Vagina (tissue), 2 donors: ENCODE measurements at places on chromosomes 5 and 9.

DNA sequence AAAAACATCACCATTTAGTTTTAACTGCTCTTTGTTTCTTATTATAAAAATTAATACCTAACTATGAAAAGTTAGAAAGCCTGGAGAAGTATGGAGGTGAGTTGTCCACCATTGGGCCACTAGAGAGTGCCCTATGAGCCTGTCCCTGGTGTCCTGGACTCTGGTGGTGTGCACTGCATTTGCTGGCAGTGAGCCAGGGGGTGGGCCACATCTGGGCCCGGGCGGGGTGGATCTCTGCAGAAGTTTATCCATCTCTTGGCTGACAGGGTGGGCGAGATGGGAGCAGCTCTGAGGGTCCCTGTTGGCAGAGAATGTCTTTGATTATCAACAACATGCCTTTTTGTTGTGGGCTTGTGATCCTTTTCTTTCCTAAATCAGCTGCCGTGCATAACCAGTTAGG lies 8.2 kb downstream of the TENT4A start:
- DNase-seq, result no peak

GRCh38 chr5:115484368-115484767 lies 60.2 kb downstream of the FEM1C start:
- DNase-seq, result no peak

- DNase-seq, result no peak
Measured at GRCh38 chr5:139388198-139388821, 1.4 kb downstream of the MZB1 start.

DNA sequence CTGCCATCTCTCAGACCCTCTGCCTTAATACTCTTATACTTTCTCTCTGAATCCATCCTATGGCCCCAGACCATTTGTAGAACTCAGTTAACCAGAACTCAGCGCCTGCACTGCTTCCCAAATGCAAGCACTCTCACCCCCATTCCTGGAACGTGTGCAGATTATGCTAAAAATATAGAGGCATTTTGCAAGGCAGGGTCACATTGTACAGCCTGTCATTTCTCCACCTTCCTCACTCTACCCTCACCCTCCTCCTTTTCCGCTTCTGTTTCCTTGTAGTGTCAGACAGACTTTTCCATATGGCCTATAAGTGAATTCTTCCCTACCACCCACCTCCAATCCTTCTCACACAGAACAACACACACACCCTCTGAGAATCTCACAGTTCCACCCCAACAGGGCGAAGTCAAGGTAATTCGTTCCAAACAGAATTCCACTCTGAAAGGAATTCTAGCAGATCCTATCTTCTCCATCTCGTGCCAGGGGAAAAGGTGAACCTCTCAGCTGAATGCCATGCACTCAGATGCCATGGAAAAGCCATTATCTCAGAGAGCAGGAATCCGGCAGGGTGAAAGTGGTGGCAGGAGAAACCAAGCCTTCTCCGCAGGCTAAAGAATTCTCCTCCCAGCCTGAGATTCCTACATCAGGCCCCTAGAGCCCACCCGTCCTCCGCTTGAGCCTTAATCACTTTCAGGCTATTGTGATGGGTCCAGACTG lies 25.3 kb downstream of the GGTA1 start:
- no peak for DNase-seq

DNA sequence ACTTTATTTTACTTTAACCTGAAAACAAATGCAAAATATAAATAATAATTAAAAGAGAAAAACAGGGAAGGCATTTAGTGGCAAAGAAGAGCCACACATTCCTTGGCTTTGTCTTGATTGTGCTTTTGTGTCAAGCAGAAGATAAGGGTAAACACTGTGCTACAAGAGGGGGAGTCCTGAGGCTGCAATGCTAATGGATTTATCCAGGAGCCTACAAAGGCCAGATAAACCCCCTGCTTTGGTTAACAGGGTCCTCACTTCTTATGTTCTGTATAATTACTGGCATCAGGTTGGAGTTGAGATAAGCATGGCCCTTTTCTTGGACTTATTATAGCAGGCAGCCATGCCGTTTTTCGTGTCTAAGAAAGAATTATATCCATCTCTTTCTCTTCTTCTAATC lies 302.8 kb downstream of the EFNA5 start:
- DNase-seq, result no peak
